ENCODE measurements at places on chromosomes 11 and 22.

GRCh38 chr22:38997518-38997917, 15.4 kb downstream of the APOBEC3B start:
- no peak for DNase-seq

- DNase-seq, result no peak
Observed at GRCh38 chr11:8017071-8017470, 29.9 kb downstream of the EIF3F start.

GRCh38 chr11:44542372-44542771, 23.1 kb upstream of the CD82 start:
- DNase-seq, result no peak

GRCh38 chr11:67283481-67283963, 5.6 kb upstream of the ANKRD13D start:
- no peak for DNase-seq

DNA sequence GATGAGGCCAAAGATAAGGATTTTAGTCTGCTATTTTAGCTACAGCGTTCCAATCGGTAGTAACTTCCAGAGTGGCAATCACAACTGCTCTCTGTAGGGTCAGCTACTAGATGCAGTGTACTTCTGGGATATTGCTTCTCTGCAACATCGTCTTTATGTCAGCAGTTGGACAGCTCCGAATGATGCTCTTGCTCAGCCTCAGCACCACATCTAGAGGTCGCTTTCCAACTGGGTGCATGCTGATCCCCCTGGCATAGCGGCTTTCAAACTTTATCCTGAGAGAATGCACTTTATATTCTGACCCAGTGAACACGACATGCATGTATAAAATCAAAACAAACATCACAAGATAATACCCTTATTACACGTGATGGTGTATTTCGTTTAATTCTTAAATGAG, 219.6 kb downstream of the C11orf87 start:
- DNase-seq, result peak; percentile 1

DNA sequence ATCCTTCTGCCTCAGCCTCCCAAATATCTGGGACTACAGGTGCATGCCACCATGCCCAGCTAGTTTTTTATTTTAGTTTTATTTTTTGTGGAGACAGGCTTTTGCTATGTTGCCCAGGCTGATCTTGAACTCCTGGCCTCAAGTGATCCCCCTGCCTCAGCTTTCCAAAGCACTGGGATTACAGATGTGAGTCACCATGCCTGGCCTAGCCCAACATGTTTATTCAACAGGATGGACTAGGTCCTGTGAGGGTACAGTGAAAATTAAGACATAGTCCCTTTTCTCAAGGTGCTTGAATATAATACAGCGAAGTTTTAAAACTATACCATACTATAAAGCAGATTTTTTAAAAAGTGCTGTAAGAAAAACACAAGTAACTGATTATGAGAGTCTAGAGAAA, 45.2 kb upstream of the EED start:
- no peak for DNase-seq

DNA sequence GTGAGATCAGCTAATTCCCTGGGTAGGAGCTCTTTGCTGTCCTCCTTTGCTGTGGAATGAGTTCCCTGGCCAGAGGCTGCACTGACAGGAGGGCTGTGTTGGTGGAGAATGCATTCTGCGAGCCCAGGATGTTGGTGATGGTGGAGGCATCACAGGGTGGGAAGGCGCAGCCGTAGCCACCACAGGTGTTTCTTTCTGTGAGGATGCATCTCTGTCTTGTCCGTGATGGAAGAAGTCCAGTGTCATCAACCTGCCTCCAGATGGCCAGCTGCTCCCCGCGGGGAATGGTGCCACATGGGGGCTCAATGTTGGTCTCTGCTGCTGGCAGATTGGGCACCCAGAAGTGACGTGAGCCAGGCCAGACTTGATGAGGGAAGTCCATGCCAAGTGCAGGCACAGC, 972.1 kb downstream of the TBC1D22A start:
- no peak for DNase-seq

DNA sequence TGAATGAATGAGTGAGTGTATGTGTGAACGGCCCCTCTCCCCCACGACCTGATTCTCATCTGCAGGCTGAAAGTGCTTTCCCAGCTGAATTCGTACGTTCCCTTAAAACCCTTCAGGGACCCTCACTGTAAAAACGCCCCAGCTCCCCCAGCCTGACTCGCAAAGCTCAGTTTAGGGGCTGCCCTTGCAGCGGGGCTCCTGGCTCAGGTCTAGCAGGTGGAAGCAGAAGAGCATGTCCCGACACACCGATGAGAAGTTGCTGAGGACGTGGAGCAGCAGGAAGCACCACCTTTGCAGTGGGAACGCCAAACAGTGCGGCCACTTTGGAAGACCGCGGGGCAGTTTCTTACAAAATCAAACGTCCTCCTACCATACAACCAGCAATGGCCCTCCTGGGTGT, 3.6 kb upstream of the MRPL23 start:
- no peak for DNase-seq

GRCh38 chr22:42814215-42814614, 42.9 kb downstream of the ARFGAP3 start:
- DNase-seq, result no peak

- no peak for DNase-seq
Observed at GRCh38 chr11:73428227-73428626, 52.0 kb downstream of the RELT start.

GRCh38 chr11:109120341-109120740, 301.6 kb upstream of the C11orf87 start:
- DNase-seq, result no peak

DNA sequence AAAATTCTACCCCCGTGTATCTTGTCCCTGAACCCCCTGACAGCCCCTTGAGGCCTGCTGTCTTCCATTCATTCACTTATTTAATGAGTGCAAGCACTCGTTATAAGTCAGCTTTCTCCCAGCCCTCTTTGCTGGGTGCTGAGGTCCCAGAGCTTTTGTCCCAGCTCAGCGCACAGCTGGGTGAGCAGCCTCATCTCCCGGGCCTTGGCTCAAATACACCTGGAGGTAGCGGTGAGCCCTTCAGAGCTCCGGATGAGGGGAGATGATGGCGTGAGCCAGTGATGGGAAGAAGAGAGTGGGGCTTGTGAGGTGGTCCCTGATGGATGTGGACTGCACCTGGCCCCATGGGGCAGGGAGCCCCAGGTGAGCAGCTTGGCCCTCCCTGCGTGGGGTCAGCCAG, 18.1 kb upstream of the ARHGAP8 start:
- no peak for DNase-seq

GRCh38 chr22:48310740-48311139, 1516.9 kb downstream of the BRD1 start:
- DNase-seq, result no peak

- no peak for DNase-seq
Observed at GRCh38 chr11:14058061-14058460, 95.5 kb downstream of the SPON1 start.

DNA sequence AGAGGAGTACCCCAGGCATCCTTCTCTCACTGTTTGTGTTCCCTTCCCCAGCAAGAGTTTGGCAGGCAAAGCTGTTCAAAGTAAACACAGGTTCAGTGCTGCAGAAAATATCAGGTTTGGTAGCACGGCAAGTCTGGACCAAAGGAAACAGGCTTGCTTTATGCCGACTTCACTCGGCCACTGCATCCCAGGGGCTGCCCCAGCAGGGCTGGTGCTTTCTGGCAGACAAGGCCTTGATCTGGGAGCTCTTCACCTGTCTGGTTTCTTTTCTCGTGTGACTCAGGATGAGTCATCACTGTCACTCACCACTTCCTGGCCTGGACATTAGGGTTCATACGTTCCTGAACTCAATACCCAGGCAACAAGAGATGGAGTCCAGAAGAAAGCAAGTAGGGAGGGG, 52.6 kb upstream of the NAV2 start:
- no peak for DNase-seq

DNA sequence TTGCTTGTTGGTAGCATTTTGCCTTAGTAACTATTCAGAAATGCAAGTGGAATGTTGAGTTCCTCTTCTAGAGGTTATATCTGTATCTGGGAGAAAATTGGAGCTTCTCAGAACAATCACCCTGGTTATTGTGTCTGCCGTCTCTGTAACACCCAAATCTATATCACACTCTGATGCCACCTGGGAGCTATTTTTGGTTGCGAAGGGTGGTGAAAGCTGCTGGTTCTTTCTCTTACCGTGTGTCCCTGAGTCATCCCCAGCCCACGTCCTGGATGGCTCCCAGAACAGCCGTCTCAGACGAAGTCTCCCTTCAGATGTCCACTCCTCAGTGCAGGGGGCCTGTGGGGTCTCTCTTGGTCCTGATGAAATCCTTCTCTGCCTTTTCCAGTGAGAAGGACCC, 83.5 kb downstream of the C22orf31 start:
- DNase-seq, result no peak

GRCh38 chr11:34600339-34601084, 20.4 kb upstream of the EHF start:
- DNase-seq, result no peak

DNA sequence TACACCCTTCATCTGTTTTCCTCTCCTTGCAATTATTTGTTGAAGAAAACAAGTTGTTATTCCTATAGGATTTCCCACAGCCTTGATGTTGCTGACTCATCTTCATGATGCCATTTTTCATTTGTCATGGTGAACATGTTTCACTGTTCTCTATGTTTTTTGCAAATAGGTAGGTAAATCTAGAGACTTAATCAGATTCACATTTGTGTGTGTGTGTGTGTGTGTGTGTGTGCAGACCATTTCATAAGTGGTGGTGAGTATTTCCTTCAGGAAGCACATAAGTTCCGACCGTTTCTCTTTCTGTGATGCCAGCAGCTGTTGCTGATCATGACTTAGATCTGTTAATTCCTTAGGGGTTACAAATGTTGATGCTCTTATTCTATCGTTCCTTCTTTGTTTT, 80.3 kb upstream of the IZUMO1R start:
- no peak for DNase-seq

- DNase-seq, result peak; percentile 63
Observed at GRCh38 chr11:19988598-19988997, 171.7 kb downstream of the DBX1 start.

GRCh38 chr11:100584201-100584985, 102.7 kb upstream of the ARHGAP42 start:
- DNase-seq, result no peak

GRCh38 chr22:37972527-37972926, 11.8 kb downstream of the SOX10 start:
- DNase-seq, result no peak

DNA sequence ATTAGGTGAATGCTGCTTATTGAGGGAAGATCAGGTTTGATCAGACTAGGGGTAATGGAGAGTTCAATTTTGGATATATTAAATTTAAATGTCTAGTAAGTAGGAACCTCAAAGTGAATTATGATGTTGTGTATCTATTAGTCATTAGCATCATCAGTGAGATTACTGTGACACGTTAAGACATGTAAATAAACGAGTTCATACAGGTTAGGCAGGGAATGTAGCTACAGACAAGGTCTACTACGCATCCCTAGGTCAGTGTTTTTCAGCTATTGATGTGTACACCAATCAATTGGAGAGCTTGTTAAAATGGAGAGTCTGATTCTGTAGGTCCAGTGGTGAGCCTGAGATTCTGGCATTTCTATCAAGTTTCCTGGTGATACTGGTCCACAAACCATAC, 120.1 kb upstream of the LRRC4C start:
- DNase-seq, result no peak

DNA sequence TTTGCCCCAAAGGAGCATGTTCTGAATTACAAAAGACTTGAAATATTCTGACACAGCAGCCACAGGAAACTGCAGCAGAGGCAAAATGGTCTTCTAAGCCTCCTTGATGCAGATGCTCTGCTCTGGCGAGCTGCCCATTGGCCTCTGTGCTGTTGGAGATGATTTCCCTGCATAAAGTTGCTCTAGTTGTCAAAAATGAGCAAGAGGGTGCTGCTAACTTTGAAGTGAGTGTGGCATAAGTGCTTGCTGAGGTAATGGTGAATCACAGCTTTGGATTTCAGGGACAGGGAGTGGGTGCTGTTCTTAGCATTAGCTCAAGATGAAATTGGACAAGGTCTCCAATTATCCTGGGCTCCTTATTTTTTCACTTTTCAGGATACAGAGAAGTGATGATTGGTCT, 435.4 kb downstream of the TMEM135 start:
- DNase-seq, result peak; percentile 87

DNA sequence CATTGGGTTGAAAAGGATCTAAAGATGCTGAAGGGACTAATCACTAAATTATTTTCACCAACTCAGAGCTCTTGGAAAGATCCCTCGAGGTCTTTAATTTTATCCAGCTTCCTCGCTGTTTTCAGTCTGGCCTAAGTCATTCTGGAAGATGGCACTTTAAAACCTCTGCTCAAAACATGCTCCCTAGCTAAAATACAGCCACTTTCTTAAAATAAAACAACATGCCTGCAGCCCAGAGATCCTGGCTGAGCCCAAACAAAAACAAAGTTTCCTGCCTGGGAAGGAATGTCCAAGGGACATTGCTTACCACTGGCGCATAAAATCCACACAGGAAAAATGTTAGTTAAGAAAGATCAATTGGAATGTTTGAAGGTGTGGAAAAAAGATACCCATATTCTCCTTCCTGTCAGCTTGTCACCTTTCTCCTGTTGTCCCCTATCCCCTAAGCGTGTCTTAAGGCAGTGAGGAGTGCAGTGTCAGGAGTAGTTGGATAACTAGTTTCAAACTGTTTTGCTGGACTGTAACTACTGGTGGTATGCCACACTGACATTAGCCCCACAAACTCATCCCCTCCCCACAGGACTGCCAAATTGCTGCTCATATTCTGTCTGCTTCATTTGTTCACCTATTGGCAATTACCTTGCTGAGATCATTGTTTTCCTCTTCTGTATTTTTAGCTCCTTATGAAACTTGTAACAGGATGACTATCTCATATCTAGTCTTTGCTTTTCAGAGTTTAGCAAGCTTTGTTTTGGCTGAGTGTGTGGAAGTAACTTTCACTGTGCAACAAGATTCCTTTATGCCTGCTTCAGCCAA, 108.3 kb upstream of the SESN3 start:
- no peak for DNase-seq

GRCh38 chr11:75585293-75585670, 23.2 kb downstream of the SERPINH1 start:
- no peak for DNase-seq

Data from AG04450 (cell line).